Dermis microvascular lymphatic vessel endothelial cell (primary cell): ENCODE measurements at places on chromosomes 4 and X.
A peak's percentile ranks its signal among the peaks of the same experiment; 100 is the strongest.

DNA sequence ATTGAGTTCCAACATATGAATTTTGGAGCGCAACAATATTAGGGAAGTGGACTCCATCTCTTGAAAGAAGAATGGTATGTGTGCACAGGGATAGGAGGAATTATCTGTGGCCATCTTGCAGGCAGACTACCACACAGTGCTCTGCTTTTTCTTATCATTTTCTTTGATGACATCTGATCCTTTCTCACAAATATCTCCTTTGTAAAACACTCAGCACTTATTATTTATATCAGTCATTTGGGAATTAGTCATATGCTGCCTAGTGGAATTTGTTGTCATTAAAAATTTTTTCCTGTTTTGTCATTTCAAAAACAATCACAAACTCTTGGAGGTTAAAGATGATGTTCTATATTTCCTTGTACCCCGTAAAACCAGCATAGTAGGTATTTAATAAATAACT, 444.3 kb upstream of the ATOH1 start:
- no peak for DNase-seq

GRCh38 chr4:89268679-89269078, 38.9 kb downstream of the GPRIN3 start:
- DNase-seq, result no peak

- DNase-seq, result no peak
Measured at GRCh38 chr4:87807402-87807801, 8.0 kb downstream of the IBSP start.

GRCh38 chr4:33722800-33723516, 2521.4 kb downstream of the ARAP2 start:
- no peak for DNase-seq

DNA sequence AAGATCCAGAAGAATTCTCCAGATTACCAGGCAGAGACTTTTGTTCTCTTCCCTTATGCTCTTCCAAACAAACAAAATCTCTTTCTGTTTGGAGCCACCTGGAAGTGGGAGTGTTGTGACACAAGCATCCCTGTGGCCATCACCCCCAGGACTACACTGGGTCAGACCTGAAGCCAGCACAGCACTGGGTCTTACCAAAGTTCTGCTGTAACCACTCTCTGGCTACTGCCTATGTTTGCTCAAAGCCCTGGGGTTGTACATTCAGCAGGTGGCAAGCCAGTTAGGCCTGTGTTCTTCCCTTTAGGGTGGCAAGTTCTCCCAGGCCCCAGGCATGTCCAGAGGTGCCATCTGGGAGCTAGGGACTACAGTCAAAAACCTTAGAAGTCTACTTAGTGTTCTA, 43.7 kb upstream of the MAOA start:
- no peak for DNase-seq

DNA sequence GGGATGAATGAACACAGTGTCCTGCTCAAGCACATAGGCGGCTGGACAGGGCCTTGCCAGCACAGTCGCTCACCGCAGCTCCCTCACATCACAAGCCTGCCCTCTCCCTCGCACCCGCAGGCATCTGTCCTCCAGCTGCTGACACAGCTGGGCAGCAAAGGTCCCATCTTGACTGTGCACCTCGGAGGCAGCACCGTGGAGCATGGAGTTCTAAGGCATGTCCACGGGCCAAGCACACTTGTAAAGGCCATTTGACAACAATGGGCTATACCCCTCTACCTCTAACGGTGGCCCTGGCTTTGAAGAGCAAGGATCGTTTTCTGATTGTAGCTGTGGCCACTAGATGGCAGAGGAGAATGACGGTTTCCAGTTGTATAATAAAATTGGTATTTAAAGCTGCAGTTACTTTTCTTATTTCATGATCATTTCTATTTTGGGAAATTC, 53.8 kb downstream of the APLN start:
- no peak for DNase-seq

GRCh38 chr4:47741200-47741599, 96.7 kb downstream of the CORIN start:
- no peak for DNase-seq

DNA sequence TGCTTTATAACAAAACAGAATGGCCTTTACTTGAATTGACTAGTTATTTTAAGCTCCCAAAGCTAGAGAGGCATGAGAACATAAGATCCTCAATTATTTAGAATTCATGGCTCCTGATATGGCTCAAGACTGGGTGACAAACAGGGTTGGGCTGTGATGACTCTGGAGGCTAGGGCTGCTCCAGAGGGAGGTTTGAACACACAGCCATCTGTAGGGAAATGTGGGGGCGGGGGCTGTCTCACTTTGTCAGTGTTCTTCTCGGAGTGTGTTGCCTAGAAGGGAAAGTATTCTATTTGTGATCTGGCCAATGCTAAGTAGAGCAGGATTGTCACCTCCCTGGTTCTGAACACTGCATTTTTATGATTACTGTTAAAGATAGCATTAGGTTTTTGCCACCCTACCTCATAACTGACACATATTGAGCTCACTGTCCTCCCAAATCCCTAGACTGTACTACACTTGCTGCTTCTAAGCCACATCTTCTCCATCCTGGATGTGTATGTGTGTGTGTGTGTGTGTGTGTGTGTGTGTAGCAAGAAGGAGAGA, 45.9 kb downstream of the VSIG4 start:
- DNase-seq, result no peak

- no peak for DNase-seq
Measured at GRCh38 chr4:182113779-182114178, 129.4 kb upstream of the TENM3 start.

DNA sequence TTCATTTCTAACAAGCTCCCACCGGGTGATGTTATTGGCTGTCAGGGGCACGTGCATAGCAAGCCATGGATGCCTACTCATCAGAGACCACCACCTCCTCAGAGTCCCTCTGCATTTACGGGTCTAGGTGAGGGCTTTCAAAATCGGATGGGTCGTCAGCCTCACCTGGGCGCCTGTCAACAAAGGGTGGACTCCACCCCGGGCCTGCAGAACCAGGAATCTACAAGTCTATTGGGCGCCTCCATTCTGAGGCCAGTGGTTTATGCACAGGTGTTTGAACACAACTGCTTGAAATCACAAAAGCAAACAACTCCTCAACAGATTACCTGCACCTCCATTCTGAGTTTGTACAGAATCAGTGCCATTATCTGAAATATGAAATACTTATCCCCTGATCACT, 318.9 kb downstream of the PTTG2 start:
- no peak for DNase-seq

DNA sequence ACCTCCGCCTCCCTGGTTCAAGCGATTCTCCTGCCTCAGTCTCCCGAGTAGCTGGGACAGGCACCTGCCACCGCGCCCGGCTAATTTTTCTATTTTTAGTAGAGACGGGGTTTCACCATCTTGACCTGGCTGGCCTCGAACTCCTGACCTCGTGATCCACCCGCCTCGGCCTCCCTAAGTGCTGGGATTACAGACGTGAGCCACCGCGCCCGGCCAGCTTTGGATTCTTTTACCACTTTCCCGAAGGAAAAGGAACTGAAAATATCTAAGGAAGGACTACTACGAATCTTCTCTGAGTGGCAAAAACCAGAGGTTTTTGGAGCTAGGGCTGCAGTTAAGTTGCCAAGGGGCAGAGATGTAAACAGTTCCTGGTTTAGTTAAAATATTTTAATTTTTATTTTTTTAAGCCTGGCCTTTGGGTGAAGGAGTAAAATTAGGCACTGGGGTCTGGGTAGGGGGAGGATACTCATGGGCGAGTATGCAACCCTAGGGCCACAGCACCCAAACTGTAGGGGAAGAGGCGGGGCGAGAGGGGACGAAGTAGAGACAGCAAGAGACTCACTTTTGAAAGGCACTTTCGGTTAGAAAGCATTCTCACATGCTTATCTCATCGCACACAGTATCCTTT, 525 bp upstream of the CISD2 start:
- DNase-seq, result no peak

- no peak for DNase-seq
Measured at GRCh38 chrX:28847423-28847822, 260.2 kb downstream of the IL1RAPL1 start.

- DNase-seq, result peak; percentile 81
Measured at GRCh38 chrX:1462596-1463251, 10.0 kb upstream of the ASMTL start.

DNA sequence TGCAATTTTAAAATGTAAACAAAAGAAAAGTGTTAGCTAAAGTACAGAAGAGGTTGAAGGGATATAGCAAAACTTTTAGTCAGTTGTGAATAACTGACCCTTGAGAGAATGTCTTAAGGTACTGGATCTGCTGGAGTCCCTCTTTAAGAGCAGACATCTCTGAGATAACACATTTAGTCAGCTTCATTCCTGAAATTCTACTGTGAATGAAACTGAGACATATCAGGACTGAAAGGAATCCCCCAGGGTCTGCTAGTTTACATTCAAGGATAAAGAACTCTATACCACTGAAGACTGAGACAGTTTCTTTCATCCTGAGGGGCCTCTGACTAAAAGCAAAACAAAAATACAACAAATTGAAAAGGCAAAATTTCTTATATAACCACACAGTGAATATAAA, 54.4 kb downstream of the PGRMC1 start:
- DNase-seq, result no peak
